ENCODE measurements at places on chromosomes 3 and 15.

GRCh38 chr3:166634091-166634746 is 745.9 kb downstream of the ZBBX start:
- DNase-seq = no peak

GRCh38 chr3:30418443-30418842 is 188.0 kb upstream of the TGFBR2 start:
- no peak for DNase-seq

GRCh38 chr3:105674437-105675065 is 194.3 kb downstream of the CBLB start:
- no peak for DNase-seq

- DNase-seq = peak; percentile 54
These were observed at the start of gene GCSAM for GRCh38 chr3:112132975-112133448. Gene GCSAM (minus strand): TSS chr3:112133248. CDS start chr3:112133120, 128 bp downstream.

- DNase-seq = peak; percentile 1
These were observed 51.8 kb upstream of the DGKG start for GRCh38 chr3:186413615-186414415.

Measured in activated effector memory CD4-positive, alpha-beta T cell treated with Interleukin-2 at 50 U/mL for 16 hours (primary cell).